Activated gamma-delta T cell treated with anti-CD3 and anti-CD28 coated beads, Interleukin-2, amount 50 U/mL, for 16 hours (primary cell): ENCODE measurements at places on chromosomes 3 and 15.

GRCh38 chr3:137746808-137747207, 17.3 kb upstream of the SOX14 start:
- DNase-seq, result no peak

- DNase-seq, result peak; percentile 22
Measured at GRCh38 chr15:38440353-38441129, 13.4 kb upstream of the FAM98B start.

GRCh38 chr15:68284616-68285258, 7.2 kb downstream of the FEM1B start:
- no peak for DNase-seq

DNA sequence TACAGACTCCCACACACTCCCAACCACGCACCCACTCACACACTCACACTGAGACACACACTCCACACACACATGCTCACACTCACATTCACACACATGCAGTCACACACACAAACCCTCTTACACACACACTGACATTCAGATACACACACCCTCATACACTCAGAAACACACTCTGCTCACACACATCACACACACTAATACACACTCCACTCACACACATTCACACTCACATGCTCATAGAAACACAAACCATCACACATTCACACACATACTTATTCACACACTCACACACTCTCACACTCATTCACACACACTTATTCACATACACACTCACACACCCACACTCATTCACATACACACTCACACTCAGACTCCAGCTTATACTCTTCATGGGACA, 509.3 kb downstream of the OCA2 start:
- no peak for DNase-seq

DNA sequence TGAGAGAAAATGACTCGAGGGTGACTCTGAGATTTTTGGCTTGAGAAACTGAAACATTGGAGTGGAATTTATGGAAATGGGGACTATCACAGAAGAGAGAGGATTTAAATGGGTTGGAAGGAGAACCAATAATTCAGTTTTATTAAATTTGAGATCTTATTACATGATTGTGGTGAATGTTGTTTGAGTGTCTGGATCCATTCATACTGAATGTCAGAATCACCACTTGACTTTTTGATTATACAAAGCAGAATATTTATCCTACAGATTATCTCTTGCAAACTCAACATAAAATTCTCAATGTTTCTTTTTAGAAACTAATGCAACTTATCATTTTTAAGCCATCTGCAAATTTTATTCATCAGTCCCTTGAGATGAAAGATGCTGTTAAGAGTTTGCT, 332.8 kb downstream of the CNTN3 start:
- no peak for DNase-seq
